ENCODE measurements at places on chromosomes 6 and 20.

GRCh38 chr6:3884007-3884745, 35.0 kb downstream of the FAM50B start:
- DNase-seq = no peak

DNA sequence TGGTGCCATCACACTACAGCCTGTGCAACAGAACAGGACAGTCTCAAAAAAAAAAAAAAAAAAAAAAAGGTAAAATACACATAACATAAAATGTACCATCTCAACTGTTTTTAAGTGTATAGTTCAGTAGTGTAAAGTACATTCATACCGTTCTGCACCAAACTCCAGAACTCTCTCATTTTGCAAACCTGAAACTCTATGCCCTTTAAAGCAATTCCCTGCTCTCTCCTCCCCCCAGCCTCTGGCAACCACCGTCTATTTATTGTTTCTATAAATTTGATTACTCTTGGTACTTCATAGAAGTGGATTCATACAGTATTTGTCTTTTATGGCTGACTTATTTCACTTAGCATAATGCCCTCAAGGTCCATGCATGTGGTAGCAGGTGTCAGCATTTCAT, 12.9 kb downstream of the RIPOR2 start:
- DNase-seq = no peak

DNA sequence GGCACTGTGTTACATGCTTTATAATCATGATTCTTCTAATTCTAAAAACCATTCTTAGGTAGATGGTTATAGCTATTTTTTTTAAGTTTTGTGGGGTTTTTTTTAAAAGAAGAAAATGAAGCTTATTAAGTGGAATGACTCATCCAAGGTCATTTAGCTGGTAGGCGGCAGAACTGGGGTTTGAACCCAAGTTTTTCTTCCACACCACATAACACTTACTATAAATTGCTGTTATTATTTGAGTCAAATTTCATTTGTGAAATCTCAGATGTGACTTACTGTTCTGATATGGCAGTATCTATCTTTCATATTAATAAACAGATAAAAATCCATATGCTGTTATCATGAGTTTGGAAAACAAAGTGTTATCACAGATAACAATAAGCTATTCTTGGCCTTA, 10.4 kb upstream of the COL10A1 start:
- no peak for DNase-seq

DNA sequence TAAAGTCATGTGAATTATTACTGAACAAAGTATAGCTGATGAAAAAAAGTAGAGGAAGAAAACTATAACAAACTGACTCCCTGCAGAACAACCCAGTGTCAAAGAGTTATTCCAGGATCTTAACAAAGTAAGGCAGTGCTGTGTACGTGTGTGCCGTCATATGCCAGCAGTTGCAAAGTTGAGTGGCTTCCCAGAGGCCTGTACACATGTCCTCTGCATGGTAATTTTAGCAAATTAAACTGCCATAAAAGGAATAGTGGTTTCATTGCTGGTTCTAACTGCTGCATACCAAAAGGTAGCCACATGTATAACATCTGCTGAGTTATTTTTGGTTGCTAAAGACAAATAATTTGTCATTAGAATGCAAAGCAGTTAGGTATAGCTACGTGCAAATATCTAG, 44.8 kb downstream of the RIPOR2 start:
- no peak for DNase-seq

DNA sequence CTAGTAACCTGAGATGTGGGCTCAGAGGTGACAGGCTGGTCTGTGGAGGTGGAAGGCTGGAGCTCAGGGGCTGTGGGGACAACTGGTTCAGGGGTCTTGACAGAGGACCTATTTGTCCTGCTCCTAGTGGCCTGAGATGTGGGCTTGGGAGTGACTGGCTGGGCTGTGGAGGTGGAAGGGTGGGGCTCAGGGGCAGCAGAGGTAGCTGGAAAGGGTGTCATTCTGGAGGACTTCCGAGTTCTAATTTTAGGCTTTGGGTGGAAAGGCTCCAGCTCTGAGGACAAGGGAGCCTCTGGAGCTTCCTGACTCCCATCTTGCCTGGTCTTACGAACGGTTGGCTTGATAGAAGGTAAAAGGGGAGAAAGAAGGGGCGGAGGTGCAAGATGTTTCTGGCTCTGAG, 11.5 kb downstream of the MDC1 start:
- no peak for DNase-seq

GRCh38 chr6:156461647-156462046, 315.5 kb upstream of the ARID1B start:
- no peak for DNase-seq

DNA sequence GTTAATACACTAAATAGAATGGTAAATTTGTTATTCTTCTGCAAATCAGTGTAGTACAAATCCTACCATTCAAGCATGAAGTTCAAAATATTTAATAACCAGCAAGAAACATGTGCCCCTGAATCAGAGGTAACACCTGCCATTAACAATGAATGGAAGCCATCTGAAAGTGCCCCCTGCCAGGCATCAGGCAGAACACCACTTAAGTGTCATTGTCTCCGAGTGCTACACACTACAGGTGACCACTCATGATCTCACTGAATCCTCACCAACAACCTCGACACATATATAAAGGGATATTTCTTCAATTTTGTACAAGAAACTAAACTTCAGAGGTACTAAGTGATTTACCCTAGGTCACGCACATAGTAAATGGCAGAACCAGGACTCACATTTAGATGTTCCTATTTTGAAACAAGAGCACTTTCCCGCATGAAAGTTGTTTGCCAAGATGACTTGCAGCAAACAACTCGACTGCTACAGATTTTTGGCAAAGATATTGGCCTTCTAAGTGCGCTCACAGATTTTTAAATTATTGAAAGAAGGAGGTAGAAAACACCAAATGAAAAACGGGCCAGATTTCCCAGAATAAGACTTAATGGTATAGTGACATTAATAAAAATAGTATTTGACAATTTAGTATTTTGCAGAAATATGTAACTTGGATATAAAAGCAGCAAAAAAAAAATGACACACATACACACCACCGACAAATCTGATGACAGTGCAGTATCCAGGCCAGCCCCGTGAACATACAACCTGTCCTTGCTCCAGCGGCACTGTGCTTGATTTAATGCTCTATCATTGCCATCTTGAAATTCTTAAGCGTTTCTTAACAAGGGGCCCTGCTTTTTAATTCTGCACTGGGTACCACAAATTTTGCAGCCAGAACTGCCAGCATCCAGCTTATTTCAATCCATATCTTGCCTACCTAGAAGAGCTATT, 274.5 kb downstream of the ALDH8A1 start:
- DNase-seq = no peak

DNA sequence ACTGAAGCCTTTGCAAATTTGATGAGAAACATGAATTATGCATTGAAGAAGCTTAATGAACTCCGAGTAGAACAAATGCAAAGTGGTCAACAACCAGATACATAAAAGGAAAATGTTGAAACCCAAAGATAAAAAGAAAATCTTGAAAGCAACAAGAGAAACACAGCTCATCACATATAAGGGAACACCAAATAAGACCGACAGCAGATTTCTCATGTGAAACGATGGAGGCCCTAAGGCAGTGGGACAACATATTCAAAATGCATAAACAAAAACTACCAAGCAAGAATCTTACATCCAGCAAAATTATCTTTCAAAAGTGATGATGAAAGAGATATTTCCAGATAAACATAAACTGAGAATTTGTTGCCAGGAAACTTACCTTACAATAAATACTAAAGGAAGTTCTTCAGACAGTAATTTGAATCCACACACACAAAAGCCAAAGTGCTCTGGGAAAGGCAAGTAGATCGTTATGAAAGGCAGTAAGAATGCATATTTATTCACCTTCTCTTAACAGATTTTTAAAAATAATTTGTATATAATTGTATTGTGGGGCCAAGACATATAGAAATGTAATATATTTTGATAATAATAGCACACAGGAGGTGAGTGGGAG, 22.5 kb downstream of the SLC52A3 start:
- no peak for DNase-seq

DNA sequence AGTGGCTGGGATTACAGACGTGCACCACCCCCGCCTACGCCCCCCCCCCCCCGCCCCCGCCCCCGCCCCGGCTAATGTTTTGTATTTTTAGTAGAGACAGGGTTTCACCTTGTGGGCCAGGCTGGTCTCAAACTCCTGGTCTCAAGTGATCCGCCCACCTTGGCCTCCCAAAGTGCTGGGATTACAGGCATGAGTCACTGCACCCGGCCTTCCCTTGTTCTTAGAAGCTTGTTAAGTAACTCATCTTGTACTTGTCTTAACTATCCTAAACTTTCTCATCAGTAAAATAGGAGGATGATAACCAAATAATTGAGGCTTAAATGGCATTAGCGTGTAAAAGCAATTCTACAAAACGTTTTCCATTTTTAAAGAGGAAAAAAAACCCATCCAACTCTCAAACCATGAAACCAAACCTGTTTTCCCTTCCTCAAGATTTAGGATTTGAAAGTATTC, 4.2 kb downstream of the CDYL start:
- DNase-seq = no peak

- no peak for DNase-seq
Measured at GRCh38 chr6:166768761-166769160, 141.7 kb upstream of the RPS6KA2 start.

DNA sequence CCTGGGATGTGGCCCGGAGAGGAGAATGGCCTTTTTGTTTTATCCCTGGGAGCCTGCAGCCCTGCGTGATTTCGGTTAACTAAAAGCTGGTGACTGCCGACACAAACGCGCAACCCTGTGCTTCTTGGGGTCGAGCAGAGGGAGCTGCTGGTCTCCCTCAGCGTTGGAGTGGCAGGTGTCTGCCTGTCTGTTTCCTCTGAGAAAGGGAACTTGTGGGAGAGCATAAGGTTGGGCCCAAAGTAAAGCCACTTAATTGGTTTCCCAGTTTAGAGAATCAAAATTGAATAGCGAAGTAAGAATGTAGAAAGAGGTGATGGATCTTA, 500 bp downstream of the LTV1 start:
- DNase-seq = no peak

- no peak for DNase-seq
Measured at GRCh38 chr6:43282636-43283513, 15.2 kb upstream of the SLC22A7 start.

DNA sequence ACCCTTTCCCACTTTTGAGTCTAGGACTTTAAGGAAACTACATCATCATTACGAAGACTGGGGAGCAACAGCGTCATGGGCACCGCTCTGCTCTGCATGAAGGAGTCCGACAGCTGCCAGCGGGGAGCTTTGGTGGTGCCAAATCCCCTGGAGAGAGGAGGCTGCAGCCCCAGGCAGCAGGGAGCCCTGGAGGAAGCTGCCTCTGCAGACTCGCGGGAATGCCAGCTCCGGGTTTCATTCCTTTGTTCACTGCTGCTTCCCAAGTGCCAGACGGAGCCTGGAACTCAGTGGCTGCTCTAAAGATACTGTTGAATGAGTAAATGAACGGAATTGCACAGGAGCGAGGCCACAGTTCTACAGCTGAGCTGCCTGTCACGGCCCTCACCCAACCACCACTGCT, 196.5 kb upstream of the THBS2 start:
- no peak for DNase-seq

- DNase-seq = no peak
Measured at GRCh38 chr20:54305421-54305820, 97.5 kb downstream of the PFDN4 start.

DNA sequence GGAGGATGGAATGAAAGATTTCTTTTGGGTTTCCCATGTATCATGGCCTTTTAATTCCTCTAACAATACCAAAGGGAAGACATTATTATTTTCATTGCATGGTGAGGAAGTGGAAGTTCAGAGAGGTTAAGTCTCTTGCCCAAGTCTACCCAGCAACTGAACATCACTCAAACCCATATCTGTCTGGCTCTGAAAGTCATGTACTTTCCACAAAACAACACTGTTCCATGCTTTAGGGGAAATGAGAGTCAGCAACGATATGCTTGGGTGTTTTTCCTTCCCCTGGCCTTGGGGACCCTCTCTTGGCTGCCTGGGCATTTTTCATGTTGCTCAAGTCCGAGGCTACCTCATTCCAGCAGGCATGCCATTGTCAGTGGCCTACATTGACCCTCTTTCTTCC, 118.8 kb downstream of the ADTRP start:
- no peak for DNase-seq

- DNase-seq = no peak
Measured at GRCh38 chr6:122712448-122713137, 66.9 kb upstream of the FABP7 start.

DNA sequence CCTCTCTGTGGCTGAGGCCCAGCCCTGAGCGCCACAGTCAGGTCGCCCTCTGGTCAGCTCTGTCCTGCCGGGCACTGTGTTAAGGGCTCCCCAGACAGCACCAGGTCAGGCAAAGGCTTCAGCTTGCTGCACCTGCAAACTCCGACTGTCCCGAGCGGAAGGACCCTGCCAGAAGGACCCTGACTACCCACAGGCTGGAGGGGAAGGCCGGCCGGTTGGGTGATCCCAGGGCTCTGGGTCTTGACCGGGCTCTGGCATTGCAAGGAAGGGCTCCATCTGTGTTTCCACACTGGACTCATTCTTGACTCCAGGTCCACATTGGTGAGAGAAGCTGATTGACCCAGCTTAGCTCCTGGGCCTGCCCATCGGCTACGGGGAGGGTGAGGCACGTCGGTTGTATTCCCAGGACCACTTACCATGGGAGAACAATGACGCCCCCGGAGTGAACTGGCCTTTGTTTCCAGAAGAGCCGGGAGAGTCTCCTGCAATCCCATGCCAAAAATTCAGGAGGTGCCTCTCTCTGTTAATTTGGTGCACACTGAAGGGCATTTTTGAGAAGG, 229.8 kb downstream of the TAF4 start:
- no peak for DNase-seq

GRCh38 chr20:44056010-44056698, 130.8 kb downstream of the JPH2 start:
- DNase-seq = no peak

DNA sequence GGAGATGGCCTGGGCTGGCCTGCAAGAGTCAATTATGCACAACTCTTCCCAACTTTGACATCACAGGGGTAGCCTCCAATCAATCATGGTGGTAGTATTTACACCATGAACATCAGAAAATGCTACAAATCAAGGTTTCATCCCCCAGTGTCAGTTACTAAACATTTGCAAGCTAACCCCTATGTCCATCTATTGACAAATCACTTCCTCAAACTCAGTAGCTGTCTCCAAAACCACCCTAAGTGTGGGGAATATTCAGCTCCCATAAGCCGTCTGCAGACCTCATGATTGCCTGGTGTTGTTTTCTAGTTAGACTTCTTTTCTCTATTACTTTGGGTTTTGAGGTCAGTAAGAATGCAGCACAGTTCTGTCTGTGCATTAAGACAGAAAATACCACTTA, 200.8 kb upstream of the RIN2 start:
- DNase-seq = no peak
